ENCODE measurements at places on chromosomes 7 and 10.

- DNase-seq = no peak
These were observed 328.0 kb upstream of the POT1 start for GRCh38 chr7:125257617-125258016.

- DNase-seq = no peak
These were observed 335.2 kb upstream of the SEMA3D start for GRCh38 chr7:85522070-85522469.

- DNase-seq = no peak
These were observed 6.1 kb downstream of the SMARCD3 start for GRCh38 chr7:151242159-151243044.

GRCh38 chr10:125799451-125800182 is 23.4 kb downstream of the UROS start:
- peak; percentile 14 for DNase-seq

DNA sequence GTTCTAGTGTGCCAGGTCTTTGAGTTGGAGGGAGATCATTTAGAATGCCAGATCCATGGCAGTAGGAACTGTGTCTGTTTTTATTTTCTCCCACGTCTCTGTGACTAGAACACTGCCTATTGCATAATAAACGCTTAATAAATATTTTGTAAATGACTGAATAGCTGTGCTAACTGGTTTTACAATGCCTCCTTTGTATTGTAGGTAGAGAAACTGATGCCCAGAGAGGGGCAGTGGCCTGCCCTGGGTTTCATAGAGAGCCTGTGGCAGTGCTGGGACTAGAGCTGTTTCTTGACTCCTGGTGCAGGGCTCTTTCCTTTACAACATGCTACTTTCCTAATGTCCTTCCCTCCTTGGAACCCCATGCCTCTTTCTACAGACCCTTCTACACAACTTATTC is 2.5 kb downstream of the TAS2R5 start:
- no peak for DNase-seq

GRCh38 chr10:52313256-52313932 is 687 bp upstream of the DKK1 start:
- DNase-seq = no peak

- DNase-seq = no peak
These were observed 1.8 kb upstream of the OPN4 start for GRCh38 chr10:86652361-86653202.

- DNase-seq = no peak
These were observed 102.3 kb upstream of the STK17A start for GRCh38 chr7:43480581-43480980.

DNA sequence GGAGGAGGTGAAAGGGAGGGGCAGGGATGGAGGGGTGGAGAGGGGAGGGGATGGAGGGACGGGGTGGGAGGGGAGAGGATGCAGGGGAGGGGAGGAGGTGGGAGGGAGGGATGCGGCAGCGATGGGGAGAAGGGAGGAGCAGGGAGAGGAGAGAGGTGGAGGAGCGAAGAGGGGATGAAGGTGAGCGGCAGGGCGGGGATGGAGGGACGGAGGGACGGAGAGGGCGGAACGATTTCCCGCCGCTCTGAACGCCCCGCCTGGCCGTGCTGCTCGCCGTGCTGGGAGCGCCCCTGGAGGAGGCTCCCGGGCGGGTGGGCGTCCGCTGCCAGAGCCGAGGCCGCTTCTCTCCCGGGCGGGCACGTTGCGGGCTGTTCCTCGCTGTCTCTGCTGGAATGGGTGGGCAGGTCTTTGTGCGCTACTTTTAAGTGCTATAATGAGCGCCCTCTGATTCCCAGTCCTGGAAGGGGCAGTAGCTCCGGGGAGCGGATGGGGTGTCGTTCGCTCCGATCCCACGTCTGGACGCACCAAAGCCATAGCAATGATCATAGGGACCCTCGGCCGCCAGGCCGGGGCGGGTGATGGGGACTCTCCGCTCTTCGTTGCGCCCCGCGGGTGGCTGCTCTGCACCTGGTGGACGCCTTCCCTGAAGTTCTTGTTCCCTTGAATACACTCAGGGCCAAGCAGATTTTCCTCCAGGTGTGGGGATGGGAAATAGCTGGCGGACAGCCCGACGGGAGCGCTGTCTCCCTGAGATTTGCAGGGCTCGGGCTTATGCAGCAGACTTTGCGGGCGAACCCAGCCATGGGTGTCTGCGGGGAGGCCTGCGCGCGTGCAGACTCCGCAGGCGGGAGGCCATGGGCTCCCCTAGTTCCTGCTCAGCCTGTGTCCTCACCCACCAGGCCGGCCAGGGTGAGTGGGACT is 81.1 kb upstream of the CPXM2 start:
- no peak for DNase-seq

DNA sequence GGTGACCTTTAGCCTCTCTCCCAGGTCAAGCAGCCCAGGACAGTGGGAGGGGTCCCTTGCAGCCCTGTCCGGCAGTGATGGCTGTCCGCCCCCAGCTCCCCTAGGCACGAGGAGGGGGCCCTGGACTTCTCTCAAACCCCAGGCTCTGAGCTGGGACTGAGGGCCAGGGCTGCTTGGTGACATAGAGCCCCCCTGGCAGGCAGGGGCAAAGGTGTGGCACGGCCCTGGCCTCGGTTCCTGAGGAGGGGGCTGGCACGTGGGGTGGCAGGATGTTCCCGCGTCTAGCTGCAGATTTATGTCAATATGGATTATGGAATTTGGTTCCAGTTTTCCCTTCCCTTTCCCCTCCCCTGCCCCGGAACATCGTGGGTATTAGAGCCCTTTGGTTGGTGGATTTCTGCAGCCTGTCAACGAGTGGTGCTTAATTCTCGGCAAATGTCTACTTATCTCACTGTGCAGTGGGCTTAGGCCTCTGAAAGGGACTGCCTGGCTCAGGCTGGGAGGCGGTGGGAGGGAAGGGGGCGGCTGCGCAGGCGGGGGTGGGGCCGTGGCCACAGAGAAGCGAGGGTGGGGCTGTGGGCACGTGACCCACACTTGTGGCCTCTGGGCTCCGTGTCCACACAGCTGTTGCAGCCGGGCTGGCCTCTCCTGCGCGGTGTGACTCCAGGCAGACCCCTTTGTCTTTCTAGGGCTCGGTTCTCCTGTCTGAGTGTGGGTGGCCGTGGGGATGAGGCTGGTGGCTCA is 19.3 kb downstream of the UNCX start:
- DNase-seq = no peak
